ENCODE measurements at places on chromosomes 2 and 18.

DNA sequence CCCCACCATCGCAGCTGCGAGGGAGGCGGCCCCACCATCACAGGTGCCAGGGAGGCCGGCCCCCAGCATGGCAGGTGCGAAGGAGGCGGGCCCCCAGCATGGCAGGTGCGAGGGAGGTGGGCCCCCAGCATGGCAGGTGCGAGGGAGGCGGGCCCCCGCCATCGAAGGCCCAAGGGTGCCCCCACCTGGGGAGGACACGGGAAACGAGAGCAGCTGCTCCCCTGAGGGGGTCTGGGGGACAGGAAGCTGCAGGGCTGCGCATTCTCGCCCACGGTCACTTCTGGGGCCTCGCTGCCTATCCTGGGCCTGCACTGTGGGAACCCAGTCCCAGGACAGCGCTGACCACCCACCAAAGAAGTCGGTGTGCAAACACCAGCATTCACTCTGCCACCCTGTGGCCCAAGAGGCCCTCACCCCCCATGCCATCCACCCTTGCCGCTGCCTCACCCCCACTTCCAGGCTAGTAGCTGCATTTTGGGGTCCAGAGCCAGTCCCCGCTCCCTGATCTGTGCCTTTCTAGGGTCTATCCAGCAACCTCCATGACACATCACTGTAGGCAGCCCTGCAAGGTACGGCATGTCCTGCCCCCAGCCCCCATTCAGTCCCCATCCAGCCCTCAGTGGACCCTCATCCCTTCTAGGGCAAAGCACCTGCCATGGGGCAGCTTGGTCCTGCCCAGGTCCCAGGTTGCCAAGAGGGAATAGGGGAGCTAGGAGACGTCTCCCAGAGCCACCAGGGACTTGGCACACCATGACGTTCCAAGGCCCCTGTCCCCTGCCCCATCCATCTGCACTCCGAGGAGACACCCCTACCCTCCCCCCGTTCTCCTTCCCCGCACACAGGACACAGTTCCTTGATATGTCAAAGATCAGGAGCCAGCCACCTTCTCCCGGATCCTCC, 24.0 kb upstream of the GPC1 start:
- DNase-seq, result no peak

DNA sequence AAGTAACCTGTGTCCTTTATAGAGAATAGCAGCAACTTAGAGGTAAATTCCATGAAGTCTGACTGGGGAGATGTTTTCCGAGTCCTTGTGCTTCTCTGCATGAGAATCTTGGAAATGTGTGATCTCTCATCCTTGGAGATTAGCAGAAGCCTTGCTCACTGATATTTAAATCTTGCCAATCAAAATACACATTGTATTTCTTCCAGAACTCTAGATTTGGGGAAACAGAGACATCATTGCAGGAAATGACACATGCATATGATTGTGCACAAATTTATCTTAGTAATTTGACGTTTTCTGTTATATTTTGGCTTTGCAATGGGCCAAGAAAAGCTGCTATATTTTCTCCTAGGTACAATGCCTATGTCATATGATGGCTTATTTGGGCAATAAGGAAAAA, 182.6 kb downstream of the ZNF804A start:
- DNase-seq, result no peak

GRCh38 chr2:143158098-143158497, 28.9 kb downstream of the ARHGAP15 start:
- no peak for DNase-seq

GRCh38 chr2:174052584-174052976, 87.4 kb upstream of the SP3 start:
- DNase-seq, result no peak

DNA sequence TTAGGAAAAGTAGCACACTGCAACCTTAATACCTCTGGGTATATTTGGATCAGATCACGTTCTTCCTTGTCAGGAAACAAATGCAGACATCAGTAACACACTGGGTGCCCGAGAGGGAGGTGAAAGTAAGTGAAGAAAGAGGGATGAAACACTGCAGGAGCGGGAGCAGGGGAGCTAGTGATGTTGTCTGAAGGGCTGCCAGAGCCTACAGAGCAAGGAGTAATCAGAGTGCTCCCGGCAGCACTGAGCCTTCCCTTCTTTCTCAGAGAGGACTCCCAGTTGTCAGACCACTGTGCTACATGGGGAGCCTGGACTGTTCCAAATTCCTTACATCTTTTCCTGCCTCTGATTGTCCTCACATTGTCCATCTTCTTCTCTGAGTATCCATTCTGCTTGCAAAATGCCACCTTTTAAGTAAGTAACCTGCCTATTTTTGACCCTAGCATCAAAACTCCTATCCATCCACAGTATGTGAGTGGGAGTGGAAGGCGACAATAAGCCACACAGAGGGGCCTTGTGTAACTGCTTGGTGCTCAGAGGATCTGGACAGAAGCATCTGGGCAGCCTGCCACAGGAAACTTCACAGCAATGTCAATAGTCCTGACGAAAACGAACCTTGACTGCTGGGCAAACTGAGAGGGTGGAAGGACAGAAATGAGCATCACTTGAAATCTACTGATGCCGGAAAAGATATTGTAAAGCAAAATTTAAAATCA, 10.8 kb upstream of the NAB1 start:
- DNase-seq, result no peak

- no peak for DNase-seq
These were observed 100.4 kb downstream of the AFF3 start for GRCh38 chr2:100041946-100042345.

DNA sequence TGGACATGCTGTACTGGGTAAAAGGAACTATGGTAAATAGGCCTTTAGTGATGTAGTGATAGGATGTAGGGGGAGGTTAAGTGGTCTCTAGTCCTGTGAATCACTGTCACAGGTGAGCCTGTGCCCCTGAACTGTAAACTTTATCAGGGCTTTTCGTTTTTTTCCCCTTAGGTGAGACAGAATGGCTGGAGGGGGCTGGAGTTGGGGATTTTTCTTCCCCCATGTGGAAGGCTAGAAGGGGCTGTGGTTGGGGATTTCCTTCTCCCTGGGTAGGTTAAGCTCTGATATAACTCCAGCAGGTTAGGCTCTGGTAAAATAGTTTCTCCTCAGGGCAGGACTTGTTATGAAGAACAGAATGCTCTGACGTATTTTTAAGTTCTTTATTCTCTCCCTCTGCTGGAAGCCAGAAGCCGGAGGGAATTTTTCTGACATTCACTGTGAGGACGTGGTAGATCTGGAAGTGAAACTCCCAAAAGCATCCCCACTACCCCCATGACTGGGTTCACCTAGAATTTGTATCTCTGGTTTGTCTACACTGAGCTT, 28.5 kb downstream of the PIKFYVE start:
- DNase-seq, result no peak
